NCI-H187 treated with DMSO at 0.1 percent for 48 hours (cell line): ENCODE measurements at places on chromosomes 1 and 21.

DNA sequence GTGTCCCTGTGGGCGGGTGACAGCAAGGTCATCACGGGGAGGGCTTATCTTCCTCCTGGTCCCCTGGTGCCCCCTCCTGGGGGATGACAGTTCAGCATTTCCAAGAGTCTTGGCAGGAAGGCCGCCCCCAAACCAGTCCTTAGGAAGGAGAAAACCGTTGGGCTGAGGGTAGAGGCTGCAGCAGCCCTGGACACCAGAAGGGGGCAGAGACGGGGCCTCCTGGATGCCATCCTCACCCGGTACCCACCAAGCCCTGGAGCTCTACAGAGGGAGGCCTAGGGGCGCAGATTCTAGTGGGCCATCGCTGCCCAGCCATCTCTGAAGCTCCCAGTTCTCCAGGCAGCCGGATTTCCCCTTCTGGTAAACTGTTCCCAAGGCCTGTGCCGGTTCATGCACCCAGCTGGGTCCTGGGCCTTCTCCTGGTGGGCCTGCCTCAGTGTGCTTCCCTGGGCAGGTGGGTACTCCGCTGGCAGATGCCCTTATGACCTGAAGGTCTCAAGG is 14.8 kb upstream of the ZNF669 start:
- DNase-seq: no peak

GRCh38 chr1:109361649-109362048 is 36.1 kb downstream of the SORT1 start:
- DNase-seq: no peak

- no peak for DNase-seq
Observed at GRCh38 chr1:87972811-87973210, 644.1 kb downstream of the LMO4 start.

GRCh38 chr1:155598842-155599331 is 11.1 kb upstream of the MSTO1 start:
- DNase-seq: no peak

DNA sequence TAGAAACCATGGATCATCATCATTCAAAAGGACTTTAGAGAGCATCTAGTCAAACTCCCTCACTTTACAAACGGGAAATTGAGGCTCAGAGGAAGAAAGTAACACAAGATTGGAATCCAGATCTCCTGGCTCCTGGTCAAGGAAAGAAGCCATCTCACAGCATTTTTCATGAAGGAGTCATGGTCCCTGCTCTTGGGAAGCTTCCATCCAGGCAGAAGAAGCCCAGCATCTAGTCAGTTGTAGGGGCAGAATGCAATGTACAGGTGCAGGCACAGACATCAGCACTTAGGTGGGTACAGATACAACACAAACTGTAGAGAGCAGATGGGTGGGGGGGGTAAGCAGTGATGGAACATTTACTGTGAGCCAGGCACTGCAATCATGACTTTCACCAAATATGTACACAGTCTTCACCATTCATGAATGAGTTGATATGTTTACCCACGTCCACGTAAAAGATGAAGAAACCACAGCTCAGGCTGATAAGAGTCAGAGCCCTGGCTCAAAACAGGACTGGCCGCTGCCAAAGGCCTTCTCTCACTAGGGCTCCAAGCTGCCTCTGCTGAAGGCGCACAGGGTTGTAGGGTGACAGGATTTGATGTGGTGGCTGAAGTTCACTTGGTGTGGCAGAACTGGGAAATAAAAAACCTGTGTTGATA is 44.0 kb downstream of the OPTC start:
- DNase-seq: no peak

- DNase-seq: no peak
Observed at GRCh38 chr1:38818175-38818976, 41.2 kb downstream of the RRAGC start.

- no peak for DNase-seq
Observed at GRCh38 chr1:32349211-32349708, 13.0 kb downstream of the FAM229A start.

DNA sequence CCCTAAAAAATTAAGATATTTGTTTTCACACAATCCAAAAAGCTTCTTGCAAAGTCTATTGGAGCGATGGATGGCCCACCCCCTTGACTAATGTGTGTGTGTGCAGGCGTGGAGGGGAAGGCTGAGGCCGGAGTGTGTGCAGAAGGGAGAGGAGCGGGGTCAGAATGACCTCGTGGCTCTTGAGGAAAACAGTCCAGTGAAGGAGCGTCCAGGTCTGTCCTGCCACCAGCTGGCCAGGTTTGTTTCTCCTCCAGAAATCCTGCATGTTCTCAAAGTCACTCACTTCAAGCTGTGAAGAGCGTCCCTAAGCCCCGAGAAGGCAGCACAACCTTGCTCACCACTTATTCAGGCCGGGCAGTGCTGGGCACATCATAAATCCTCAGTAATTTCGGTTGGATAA is 69.5 kb upstream of the SSX2IP start:
- no peak for DNase-seq

DNA sequence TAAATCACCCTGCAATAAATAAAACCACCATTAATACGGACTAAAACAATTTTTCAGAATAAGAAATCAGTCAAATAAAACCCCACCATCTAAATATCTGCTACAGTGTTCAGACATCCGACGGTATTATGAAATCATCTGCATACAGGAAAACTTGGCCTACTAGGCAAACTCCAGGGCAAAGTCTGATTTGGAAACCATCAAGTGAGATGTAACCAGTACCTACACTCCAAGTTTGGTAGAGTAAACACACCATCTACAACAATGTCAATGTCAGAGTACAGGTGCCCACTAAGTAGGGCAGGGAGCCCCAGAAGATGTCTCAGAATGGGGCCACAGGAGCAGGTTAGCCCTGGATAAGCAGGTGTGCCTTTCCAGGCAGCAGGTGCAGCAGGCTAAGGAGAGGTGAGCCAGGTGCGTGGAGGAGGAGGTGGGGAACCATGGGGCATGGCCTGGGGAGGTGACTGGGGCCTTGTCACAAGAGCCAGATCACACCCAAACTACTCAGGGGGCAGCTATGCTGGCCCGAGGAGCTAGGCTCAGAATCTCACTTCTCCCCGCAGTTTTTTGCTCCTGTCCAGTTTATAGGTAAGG is 59.6 kb downstream of the CAPZB start:
- peak; percentile 27 for DNase-seq

DNA sequence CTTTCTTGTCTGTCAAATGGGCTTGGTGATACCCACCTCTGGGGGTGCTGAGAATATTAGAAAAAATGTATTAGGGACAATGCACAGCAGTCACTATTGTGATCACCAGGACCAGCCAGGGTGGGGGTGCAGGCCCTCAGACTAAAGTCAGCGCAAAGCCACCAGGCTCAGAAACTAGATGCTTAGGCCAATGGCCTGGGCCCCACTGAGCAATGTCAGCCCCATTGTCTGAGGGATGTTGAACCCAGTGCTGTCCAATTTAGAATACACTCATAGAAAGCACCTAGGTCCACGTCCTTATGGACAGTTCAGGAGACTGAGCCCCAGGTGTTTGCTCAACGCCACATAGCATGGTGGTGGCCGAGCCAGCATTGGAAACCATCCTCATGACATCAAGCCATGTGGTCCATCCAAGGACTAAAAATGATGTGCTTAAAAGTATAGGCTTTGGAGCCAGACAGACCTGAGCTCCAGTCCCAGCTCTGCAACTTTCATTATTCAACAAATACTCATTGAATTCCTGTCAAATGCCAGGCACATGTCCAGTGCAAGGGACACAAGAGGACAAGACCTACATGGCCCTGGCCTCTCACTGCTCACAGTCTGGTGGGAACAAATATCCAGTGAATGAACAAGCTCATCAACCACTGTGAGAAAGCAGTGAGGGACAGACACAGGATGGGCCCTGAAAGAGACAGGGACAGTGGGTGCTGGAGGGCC is 273.8 kb downstream of the MATN1 start:
- DNase-seq: no peak

- DNase-seq: no peak
Observed at GRCh38 chr1:2533365-2533764, 3.3 kb upstream of the HES5 start.

DNA sequence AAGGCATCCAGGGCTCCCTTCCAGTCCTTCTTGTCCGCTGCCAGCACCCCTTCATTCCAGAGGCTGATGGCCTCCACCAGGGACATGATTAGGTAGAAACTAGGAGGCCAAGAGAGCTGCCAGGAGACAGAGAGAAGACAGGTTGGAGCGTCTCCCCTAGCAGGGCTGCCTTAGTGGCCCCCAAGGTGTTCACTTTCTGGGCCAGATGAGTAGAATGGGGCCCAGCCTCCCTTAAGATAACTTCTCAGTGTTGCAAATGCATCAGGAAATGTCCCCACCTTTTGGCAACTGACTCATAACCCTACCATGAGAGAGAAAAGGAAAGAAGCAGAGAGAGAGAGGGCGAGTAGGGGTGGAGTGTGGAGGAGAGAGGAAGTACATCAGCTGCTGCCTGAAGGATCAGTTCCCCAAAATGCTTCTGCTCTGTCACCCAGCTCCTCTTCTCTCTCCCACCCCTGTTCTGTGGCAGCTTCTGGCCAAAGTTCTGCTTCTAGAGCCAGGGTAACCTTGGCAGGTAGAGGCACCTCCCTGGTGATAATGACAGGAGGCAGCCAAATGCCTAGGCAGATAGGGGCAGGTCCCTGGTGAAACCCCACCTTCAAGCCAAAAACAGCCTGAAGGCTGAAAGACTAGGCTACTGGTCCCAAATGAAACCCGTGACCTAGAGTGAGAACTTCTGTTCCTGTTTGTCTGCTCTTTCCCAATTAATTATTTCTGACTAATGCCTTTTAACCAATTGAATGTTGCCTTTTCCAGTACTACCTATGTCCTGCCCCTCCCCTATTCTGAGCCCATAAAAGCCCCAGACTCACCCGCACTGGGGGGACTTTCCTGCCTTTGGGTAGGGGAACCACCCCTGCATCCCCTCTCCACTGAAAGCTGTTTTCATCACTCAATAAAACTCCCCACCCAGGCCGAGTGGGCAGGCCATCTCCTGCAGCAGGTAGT is at the start of gene NCF2:
NCF2 (minus strand) TSS at position 216 of the 948 bp plus-strand sequence; CDS start at position 86, 130 bp downstream.
- no peak for DNase-seq

DNA sequence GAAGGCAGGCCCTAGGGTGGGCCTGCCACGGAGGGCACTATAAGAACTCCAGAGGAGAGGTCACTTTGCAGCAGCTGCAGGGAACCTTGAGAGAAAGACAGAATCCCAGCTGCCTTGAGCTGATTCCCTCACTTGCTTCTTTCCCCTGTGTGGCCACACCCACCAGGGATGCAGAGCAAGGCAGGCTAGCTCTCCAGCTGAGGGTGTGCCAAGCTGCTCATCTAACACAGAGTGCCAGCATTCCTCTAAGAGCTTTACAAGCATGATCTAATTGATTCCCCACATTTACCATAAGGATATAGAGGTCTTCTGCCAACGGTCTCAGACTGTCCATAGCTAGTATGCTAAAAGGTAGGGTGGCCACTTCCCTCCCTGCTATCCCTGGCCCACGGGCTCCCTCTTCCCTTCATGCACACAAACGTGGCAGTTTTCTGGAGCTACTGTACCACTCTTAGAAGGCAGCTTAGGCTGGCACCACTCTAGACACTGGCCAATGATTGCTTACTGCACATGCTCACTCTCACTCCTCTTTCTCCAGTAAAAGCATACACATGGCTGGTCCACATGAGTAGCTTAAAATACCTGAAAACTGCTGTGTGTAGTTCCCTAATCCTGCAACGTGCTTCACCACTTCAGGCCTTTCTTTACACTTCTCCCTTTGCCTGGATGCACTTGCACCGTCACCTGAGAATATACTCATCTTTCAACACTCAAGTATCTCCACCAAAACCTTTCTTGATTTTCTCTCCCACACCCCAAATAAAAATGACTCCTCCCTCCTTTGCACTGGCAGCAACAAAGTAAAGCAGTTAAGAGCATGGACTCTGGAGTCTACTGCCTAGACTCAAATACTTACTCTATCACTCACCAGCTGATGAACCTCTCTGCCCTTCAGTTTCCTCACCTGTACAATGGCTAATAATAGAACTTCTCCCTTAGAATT is 57.7 kb downstream of the DMAP1 start:
- no peak for DNase-seq

- DNase-seq: no peak
Observed at GRCh38 chr1:99768104-99768503, 1.7 kb upstream of the FRRS1 start.

GRCh38 chr21:44846485-44847260 is 26.8 kb downstream of the PTTG1IP start:
- no peak for DNase-seq

DNA sequence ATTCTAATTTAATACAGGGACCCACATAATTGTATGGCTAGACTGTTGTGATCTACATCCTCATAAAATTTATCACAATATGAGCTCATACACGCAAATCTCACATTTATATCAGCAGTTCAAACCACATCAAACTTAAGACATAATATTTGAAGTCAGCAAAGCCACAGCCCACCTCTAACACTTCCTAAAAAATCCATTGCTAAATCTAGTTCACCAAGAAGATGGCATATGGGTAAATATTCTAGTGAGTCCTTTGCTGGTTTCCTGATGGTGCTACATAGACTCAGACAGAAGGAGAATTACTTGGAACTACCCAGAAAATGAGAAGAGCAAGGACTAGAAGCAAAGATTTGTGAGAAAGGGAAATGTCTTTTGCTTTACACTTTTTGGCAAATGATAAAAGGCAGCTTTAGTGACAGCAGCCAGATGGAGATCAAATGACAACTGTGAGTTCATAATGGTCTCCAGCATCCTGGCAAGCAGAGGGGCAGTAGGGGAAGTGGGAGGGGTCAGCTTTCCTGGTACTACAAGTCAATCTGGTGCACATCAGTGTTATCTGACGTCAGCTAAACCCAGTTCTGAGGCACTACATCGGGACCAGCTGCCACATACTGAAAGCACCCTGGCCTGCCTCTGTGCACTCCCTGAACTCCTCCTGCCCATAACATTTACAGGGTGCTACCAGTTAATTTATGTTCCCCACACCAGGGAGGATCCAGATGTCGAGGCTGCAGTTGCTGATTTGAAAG is 10.6 kb upstream of the GADD45A start:
- DNase-seq: no peak

DNA sequence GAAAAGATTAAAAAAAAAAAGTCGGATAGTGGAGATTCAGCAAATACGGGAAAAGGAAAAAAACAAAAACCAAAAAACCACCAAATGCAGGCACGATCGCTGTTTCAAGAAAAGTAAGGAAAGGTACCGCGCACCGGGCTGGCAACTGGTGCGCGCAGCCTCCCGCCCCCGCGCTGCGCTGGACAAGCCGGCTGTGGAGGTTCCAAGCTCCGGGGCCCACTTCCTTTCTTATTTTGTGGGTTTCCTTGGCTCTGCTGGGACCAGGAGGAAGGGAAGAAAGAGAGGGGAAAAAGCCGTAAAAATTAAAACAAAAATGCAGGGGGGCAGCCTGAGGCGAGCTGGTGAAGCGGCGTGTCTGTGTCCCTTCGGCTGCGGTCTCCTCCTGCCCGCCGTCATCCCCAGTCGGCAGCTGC is 233 bp downstream of the ADAMTS5 start:
- DNase-seq: no peak

DNA sequence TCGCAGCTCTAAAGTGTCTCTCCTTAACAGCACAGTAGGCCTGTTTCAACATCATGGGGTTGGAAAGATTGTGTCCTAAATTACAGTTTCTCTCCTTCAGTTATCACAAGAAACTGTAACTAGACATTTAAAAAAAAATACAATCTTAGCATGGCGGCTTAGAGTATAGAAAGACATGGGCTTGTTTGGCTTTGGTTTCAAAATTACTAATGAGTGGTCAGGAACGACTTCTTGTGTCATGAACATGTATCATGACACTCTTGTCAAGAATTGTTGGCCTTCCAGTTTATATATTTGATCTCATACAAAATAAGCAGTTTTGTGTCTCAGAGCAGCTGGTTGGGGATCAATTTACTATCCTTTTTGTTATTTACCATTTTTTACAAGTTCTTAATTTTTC is 2.1 kb downstream of the GJA8 start:
- no peak for DNase-seq

GRCh38 chr1:5998906-5999301 is 6.7 kb upstream of the NPHP4 start:
- no peak for DNase-seq
